Stimulated activated CD4-positive, alpha-beta T cell treated with anti-CD3 and anti-CD28 coated beads, Interleukin-4, amount 100 ng/mL, for 4 hours (primary cell): ENCODE measurements at places on chromosomes 1 and 21.

DNA sequence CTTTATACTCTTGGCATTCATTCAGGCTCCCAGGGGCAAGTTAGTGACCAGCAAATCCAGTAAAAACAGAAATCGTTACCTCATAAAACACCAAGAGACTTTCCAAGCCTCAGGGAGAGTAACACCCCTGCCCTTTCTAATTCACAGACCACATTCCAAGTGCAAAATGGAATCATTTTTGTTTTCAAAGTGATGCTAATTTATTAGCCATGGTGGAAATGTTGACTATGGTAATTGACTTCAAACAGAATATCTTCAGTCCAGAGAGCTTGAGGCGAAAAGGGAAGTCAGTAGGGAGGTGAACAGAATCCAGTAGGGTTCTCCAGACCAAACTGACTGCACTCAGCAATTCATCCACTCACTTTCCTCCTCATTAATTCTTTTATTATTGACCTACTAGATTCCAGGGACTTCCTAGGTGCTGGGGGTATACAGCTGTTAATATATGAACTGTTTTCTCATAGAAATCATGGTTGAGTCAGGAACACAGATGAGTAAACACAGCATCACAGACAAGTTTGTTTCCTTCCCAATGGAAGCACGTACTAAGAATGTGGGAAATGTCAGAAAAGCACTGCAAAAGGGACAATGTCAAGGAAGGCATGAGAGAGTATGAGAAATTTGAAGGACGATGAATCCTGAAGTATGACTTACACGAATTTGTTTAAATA lies 388.5 kb upstream of the C1orf87 start:
- DNase-seq: no peak

GRCh38 chr21:25717491-25718147 lies 17.1 kb downstream of the ATP5PF start:
- no peak for DNase-seq

- DNase-seq: no peak
Observed at GRCh38 chr1:54010415-54011117, 7.4 kb downstream of the LDLRAD1 start.

DNA sequence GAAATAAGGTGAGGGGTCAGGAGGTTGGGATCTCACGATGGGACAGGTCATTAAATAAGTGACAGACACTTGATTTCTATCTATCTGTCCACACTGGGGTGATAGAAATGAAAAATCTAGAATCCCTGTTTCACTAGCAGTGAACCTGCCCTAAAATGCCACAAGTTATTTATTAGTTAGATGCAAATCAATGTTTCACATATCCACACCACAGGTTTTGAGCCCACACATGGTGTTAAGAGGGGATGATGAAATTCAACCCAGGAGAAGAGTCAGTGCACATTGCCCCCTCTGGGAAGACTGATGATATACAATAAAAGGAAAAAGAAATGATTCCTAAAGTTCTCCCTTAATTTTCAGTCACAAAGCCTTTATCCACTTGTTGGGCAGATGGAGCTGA lies 10.1 kb upstream of the NTPCR start:
- no peak for DNase-seq

DNA sequence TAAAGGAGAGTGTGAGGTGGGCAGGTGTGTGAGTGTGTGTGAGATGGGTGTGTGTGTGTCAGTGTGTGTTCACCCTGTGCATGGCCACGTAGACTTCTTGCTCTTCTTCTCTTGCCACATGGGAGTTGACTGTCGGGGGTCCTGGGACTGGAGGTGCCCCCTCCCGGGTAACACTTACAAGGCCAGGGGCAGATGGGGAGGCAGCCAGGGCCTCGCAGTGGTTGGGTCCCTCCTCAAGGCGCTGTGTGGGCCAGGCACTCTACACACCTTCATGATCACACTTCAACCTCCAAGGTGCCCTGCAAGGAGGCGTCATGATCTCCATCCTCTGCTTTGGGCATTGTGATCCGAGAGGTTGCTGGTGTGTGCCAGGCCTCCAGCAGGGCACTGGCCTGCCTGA lies 2.3 kb downstream of the PLA2G2F start:
- DNase-seq: no peak

DNA sequence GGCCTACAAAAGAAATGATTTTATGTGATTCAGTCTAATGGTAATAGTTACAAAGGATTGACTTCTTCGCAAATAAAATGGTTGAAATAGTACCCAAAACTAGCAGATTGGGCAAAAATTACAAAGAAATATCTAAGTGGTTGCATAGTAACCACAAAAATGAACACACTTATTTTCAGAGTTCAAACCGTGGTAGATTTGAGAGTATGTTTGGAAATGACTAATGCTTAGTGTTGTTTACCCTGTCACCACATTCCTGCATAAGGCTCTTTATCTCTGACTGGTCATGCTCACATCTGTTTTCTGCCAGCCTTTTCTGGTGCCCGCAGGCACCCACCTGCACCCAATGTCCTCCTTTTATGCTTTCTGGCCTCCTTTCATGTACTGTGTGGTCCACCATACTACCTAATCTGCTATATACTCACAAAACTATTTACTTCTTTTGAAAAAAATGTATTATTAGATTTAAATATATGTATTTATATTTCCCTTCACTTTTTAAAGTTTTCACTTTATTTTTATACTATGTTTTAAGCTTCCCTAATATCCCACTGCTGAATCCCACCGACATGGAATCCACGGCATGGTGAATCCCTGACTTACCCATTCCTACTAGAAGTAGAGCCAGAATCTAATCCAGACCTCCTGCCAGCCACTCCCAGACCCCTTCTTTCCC lies 30.3 kb downstream of the PTPRC start:
- DNase-seq: no peak

DNA sequence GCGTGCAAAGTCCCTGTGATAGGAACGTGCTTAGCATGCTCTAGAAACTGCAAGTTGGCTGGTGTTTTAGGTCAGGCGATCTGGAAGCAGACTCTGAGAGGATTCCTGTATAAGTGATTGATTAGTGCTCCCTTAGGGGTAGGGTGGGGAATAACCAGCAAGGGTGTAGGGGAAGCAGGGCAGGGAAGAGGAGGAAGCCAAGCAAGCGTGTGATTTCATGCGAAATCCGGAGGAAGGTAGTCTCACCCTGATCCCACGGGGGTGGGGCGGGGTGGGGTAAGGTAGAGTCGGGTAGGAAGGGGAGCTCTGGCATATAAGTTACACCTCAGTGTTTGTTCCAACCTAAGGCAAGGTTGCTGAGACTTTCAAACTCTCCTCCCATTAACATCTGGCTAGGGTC lies 24.9 kb upstream of the CTPS1 start:
- no peak for DNase-seq

- no peak for DNase-seq
Observed at GRCh38 chr1:31310198-31310597, 13.4 kb downstream of the ZCCHC17 start.

DNA sequence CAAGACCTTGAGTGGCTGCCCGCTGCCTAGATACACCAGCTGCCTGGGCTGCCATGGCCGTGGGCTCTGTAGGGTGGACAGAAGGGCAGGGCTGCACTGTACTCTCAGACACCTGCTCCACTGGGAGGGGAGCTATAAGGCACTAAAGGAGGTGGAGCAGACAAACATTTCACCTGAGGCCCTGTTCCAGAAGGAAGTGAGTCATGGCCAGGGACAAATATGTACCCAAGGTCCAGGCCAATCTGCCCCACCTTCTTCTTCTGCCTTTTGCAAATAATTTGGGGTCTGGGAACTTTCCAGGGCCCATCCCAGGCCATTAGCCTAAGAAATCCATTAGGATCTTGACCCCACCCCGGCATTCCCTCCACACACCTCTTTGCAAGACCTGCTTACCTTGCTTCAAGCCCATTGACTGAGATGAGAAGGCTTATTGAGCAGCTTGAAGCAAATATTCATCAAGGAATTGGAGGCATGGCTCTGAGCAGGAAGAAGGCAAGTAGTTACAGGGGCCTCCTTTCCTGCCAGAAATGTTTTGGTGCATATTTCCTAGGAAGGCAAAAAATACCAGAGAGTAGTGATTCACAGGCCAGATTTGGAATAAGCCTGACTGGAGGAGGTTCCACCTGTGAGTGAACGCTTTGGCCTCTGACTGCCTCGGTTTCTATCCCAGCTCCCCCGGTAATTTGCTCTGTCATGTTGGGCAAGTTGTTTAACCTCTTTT lies at the start of gene CAPN8:
TSS of gene CAPN8 (minus strand) at position 110 of the 721 bp plus-strand sequence. CDS start at position 55, 55 bp downstream.
- DNase-seq: no peak

DNA sequence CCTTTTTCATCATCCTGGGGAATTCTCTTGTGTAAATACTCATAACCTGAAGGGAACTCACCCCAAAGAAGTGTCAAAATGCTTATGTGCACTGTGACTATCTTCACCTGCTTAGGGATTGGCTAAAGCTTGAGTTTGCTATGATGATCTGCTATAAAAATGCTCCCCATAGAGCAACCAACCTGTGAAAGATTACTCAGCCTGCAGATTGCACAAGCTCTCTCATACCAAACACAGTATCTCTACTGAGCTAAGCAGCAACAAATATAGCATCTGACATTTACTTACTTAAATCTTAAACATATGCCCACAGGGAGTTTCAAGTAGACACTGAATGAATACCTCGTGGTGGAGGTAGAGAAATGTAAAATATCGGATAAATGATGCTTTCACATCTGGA lies 725.8 kb downstream of the MRPL39 start:
- DNase-seq: no peak

GRCh38 chr1:113935970-113936369 lies 6.8 kb downstream of the HIPK1 start:
- no peak for DNase-seq

DNA sequence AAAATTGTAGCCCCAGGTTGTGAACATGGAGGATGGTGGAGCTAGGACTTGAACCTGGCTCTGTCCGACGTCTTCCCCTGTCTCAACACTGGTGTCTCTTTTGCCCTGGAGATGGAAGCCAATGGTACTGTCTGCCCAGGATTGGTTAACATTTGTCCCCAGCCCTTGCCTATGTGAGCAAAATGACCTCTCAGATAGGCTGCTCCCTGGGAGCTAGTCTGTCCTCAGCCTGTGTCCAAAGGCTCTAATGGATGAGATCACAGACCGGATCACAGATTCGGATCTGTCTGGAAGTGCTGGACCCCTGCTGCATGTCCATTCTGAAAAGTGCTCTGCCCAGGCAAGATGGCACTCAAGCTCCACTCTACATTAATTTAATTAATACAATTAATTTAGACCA lies 394.4 kb upstream of the VAMP3 start:
- DNase-seq: no peak

- no peak for DNase-seq
Observed at GRCh38 chr1:229402993-229403392, 30.9 kb downstream of the ACTA1 start.

DNA sequence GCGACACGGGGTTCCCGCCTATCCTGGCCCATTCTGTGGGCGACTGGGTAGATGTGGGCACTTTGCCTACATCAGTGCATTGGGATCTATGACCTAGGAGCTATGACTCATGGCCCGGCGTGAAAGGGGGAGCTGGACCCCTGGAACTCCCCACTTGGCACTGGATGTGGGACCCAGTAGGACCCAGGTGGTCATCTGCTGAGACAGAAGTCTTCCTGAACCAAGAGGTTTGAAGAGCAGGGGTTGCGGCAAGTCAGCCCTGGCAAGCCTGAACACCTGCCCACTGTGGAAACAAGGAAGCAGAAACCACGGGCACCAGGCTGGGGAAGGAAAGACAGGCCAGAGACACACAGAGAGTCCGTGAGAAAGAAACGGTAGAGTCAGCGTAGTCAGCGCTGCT lies 656.7 kb downstream of the AJAP1 start:
- no peak for DNase-seq

- no peak for DNase-seq
Observed at GRCh38 chr1:110452330-110452729, 1.4 kb downstream of the PROK1 start.
